Activated B cell treated with CpG ODN at 0.5 μM for 24 hours (primary cell): ENCODE measurements at places on chromosomes 16 and 17.
A peak's percentile ranks its signal among the peaks of the same experiment; 100 is the strongest.

DNA sequence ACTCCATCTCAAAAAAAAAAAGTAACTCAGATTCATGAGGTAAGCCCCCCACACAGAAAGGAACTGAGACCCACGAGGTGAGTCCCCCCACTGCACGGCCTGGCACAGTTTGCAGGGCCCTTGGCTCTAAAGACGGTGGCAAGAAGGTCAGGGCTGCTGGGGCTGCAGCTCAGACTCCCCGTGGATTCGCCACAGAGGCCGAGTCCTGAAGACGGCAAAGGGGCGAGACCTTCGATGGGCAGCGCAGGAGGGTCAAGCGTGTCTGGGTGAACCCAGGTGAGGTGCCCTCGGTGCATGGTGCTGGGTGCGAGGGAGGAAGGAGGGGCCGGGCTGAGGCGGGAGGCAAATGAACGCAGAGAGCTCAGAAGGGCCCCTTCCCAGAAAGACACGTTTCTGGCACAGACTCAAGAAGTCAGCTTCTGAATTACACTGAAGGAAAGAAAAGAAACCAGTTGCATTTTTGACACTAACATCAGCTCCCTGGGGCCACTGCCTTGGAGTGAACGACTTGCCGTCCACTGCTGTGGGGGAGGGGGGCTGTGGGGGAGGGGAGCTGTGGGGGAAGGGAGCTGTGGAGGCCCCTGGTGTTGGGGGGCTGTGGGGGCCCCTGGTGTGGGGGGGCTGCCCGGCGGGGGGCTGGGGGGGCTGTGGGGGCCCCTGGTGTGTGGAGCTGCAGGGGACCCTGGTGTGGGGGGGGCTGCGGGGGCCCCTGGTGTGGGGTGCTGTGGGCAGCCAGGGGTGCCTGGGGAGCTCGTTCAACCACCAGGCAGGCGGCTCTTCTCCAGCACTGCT, 69.8 kb upstream of the METRNL start:
- DNase-seq = no peak

- DNase-seq = no peak
Measured at GRCh38 chr16:87874639-87875427, 5.5 kb upstream of the SLC7A5 start.

GRCh38 chr16:10511829-10512228, 68.6 kb downstream of the EMP2 start:
- no peak for DNase-seq

DNA sequence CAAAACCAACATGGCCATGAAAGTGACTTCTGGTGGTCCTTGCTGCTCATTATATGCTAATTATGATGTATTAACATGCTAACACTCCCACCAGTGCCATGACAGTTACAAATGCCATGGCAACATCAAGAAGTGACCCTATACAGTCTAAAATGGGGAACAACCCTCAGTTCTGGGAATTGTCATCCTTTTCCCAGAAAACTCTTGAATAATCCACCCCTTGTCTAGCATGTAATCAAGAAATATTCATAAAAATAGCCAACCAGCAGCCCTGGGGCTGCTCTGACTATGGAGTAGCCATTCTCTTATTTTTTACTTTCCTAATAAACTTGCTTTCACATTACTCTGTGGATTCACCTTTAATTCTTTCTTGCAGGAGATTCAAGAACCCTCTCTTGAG, 35.9 kb downstream of the DNAJA2 start:
- DNase-seq = no peak

GRCh38 chr17:19673623-19674022, 25.1 kb downstream of the ALDH3A2 start:
- no peak for DNase-seq

DNA sequence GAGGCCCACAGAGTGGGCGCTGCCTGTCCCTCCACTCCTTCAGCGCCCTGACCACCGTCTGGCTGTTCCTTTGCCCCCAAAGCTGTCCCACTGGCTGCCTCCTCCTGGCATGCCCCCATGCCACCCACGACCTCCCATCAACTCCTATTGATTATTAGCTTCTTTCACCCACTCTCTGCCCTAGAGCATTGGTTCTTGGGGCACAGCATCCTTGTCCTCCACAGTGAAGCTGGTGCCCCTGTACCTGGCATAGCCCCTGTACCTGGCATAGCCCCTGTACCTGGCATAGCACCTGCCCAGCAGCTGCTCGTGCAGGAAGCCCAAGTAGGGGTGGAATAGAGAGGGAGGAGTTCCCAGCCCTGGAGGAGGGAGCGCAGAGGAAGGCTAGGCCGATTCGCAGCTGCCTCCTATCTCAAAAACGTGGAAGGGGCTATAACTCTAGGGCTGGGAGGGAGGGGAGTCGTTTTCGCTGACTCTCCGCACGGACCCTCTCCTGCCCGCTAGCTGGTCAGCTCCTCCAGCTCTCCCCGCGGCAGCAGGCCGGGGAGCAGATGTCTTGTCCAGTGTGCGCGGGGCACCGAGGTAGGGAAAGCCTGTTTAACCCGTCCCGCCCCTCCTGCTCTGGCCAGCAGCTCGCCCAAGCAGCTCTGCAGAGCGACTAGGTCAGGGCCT, 5.7 kb upstream of the ACTG1 start:
- DNase-seq = no peak

DNA sequence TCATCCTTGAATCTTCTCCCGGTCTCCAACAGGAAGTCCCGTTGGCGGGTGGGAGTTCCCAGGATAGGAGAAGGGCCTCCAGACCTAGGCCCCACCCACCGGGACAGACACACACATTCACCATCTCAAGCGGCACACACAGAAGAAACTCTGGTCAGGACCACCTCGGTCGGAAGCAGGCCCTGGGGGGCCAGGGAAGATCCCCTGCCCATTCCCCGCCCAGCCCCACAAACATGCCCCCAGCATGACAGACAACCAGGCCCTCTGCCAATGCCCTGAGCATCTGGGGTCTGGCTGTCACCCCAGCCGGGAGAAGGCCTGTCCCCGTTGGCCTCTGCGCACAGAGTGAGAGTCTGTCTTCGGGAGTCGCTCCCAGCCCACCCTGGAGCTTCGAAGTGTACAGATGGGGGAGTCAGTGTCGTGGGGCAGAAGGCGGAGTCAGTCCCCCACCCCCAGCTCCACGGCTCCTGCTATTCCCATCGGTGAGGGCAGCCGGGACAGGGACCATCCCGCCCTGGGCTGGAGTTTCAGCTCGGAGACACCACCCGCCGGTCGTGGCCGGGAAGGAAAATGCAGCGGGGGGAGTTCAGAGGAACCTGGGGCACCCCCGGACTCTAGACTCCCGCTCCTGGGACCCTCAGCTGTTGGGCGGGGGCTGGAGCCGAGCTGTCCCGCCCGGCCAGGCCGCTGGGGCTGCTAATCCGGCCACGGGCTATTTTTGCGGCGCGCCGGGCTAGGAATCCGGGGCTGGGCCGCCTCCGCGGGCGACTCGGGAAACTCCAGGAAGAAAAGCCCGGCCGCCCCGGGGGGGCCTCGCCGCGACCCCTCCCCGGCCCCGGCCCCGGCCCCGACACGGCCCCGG, 660 bp downstream of the RHBDF1 start:
- no peak for DNase-seq

DNA sequence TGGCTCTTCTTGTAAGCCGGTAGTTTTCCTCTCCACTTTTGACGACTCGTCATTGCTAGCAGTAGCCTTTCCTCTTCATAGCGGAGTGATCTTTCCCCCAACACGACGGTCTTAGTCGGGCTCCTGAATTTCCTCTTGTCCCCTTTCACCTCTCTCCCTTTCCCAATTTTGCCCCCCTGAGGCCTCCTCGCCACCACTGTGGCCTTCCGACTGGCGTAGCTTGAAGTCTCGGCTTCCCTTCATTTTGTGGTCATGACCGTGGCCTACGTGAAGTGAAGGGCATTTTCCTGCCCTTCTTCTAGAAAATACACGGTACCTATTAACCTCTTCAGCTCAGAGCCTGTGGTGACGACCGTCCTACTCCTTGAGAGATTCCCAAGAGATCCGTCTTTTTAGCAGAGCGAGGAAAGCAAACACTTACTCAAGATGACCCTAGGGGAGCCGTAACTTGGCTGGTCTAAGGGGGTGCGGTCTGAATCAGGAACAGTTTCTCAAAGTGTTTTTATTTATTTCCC, 787 bp downstream of the PRKAR1A start:
- DNase-seq = no peak

DNA sequence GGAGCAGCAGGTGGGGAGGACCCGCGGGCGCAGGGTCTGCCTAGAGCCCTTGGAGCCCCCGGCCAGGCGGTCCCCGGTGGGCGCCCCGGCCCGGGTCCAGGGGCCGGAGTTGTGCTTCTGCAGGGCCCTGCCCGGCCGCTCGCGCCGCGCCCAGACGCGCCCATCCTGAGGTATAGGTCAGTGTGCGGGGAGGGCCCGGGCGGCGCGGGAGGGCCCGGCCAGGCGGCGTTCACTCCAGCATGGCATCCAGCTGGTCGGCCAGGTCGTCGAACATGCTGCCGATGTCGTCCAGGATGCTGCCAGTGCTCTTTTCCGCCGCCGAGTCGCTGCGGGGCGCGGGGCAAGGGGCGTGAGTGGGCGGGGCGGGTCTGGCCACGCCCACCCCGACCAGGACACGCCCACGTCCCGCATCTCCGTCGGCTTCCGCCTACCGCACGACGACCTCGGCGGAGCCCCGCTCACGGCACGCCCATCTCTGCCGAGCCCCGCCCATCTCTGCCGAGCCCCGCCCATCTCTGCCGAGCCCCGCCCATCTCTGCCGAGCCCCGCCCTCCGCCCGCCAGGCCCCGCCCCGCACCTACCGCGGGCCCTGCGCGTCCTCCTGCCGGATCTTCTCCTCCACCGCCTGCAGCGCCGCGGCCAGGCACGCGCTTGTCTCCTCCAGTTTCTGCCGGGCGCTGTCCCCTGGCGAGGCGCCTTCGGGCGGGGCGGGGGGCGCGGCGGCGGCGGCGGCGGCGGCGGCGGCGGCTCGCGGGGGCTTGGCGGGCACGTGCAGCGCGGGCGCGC, 17.9 kb downstream of the CASKIN1 start:
- DNase-seq = no peak

DNA sequence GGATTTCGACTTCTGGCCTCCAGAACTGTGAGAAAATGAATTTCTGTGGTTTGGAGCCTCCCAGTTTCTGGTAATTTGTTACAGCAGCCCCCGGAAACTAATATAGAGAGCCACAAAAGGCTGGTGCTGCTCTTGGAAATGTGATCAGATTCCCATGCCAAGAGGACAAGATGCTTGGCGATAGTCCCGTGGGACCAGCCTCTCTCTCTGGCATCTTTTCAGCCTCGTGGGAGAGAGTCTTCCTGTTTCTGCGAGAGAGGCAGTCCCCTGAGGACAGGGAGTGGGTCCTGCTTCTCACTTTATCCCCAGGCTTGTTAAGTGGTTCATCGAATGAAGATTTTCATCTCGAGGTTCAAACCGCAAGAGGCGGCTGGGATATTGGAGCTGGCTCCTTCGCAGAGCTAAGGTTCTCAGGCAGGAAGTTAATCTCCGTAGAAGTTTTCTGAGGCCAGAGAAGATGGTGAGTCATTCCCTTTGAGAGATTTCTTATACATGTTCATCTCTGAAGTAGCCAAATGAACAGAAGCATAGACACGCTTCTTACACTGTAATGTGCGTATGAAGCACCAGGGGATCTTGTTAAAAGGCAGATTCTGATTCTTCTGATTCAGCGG, 211.6 kb upstream of the SDK2 start:
- no peak for DNase-seq

- no peak for DNase-seq
Measured at GRCh38 chr16:88827727-88828126, 16.0 kb upstream of the APRT start.

- DNase-seq = no peak
Measured at GRCh38 chr16:52757746-52758472, 211.0 kb upstream of the TOX3 start.

DNA sequence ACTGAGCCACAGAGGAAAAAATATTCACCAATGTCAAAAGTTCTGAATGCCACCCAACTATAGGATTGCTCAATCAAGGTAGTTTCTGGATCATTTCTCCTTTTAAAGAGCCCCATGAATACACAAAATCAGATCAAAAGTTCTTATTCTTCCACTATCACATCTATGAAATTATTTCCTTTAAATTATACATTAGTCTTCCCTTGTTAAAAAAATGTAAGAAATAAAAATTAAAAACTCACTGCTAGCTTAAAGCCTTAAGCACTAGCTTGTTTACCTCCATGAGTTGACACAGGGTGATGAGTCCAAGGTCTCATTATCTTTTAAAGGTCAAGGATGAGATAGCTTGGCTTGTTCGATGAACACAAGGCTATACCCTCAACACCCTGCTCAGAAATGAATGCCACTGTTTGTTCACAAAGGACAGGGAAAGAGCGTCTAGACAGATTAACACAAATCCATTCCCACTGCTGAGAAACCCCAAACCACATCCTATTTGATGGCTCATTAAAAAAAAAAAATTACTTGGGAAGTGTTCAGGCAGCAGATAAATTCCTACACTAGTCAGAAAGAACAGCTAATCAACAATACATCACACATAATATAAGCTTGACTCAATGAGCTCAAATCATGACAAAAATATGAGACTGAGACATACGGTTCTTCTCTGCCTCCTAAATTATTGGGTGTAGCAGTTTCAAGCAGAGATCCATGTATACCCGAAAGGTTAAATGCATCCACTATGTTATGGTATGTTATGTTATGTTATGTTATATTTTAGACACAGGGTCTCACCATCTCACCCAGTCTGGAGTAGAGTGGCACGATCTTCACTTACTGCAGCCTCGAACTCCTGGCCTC, 118.9 kb downstream of the PARN start:
- DNase-seq = no peak

DNA sequence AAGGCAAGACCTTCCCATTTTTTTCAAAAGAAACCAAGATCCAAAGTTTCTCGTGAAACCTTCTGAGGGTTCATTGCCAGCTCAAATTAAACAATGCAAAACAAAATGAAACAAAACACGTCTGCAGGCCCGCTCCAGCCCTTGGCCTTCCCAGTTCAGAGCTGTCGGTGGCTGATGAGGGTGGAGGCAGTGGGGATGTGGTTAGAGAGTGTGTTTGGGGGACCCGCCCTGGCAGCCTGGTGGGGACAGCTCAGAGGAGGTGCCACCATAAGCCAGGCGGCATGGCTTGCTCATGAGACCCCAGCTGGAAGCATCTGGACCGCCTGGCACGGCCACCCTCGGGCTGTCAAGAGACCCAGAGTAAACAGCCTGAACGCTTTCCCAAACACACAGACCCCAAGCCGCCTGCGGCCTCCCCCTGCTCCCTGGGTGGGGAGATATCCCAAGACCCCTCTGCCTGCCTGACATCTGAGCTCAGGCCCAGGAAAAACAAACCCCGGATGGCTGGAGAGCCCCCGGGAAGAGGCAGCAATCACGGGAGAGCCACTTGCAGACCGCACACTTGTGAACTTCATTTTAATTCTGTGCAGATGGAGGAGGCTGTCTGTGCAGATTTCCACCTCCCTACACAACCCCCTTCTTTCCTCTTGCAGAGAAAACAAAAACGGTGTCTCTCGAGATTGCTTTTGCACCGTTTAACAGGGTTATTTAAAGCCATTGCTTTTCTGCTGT, 35.4 kb upstream of the LITAF start:
- DNase-seq = peak; percentile 35

GRCh38 chr16:57757883-57758282, 22.3 kb downstream of the KATNB1 start:
- DNase-seq = no peak

DNA sequence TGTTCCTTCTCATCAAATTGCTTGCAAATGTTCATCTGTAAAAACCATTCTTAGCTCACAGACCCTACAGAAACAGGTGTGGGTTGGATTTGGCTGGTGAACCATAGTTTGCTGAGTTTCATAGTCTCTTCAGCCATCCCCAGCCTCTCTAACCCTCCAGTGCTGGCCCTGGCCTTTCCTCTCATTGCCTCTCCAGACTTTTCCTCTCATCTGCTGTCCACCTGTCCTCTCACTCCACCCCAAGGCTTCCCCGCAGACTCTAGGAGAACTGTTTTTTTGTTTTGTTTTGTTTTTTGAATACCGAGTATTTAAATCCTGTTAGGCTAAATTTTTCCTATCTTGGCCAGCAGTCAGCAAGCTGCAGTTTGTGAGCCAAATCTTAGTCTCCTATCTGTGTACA, 41.1 kb downstream of the MEOX1 start:
- DNase-seq = no peak
